ENCODE measurements at places on chromosomes 16 and 17. TPM values are rescaled to one million over a fixed set of nuclear protein-coding genes. Genes with fewer than 3 reads are reported as not detected.

PIK3R5 gene
- total RNA-seq, result not detected

TNK1 gene
- total RNA-seq, result 2.0 TPM

ARL5C gene
- not detected for total RNA-seq

RHBDL3 gene
- total RNA-seq, result 4.6 TPM

CCL11 gene
- not detected for total RNA-seq

POLDIP2 gene
- 139 TPM for total RNA-seq

CA10 gene
- not detected for total RNA-seq

FBXW10 gene
- 1.1 TPM for total RNA-seq

CNEP1R1 gene
- 18.5 TPM for total RNA-seq

All from A549 treated with RU486 at 1 μM for 4 hours (cell line).